ENCODE measurements at places on chromosomes 12 and 14.
A peak's percentile ranks its signal among the peaks of the same experiment; 100 is the strongest.

- DNase-seq: no peak
These were observed 293.0 kb downstream of the BTG1 start for GRCh38 chr12:91852634-91853033.

- DNase-seq: no peak
These were observed 385.4 kb upstream of the TMEM132C start for GRCh38 chr12:127881371-127882140.

GRCh38 chr14:73943083-73943482 lies 6.8 kb downstream of the FAM161B start:
- DNase-seq: no peak

DNA sequence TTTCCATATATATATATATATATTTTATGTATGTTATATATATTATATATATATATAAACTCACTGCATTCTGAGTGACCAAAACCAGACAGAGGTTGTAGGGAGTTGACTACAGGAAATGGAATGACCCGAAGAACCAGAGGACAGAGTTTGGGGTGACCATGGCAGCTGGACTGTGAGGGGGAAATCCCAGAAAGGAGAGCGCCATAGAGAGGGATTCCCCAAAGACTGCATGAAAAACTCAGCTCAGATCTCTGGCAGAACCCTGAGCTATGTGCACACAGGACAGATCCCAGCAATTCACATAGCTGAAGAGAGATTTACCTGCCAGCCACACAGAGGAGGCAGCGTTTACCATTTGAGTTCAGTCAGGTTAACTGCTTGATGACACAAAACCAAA lies 19.7 kb upstream of the INF2 start:
- DNase-seq: no peak

DNA sequence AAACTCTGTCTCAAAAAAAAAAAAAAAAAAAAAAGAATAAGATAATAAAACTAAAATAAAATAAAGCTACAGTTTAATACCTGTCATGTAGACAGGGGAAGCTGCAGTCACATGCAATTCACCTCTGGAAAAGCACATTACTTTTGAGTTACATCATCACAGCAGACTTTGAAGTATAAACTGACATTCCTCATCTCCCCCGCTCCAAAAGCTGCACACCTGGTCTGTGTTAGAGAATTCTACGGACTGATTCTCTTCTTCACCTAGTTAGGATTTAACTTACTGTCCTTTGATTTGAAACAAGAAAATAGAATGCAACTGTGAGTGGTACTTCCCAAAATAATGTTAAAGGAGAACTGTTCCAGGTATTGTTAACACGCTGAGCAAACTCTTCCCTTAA lies 25.1 kb downstream of the SPPL3 start:
- peak; percentile 67 for DNase-seq

- DNase-seq: no peak
These were observed 114.3 kb upstream of the PDZRN4 start for GRCh38 chr12:41073633-41074472.

- DNase-seq: no peak
These were observed 74.9 kb downstream of the PPM1H start for GRCh38 chr12:62860020-62860419.

- DNase-seq: no peak
These were observed 5.5 kb upstream of the GPR68 start for GRCh38 chr14:91249841-91250616.

Measured in trophoblast cell (in vitro differentiated cells and primary cell).